ENCODE measurements at places on chromosomes 6 and 20. TPM values are rescaled to one million over a fixed set of nuclear protein-coding genes. Genes with fewer than 3 reads are reported as not detected.
A peak's percentile ranks its signal among the peaks of the same experiment; 100 is the strongest.

DNA sequence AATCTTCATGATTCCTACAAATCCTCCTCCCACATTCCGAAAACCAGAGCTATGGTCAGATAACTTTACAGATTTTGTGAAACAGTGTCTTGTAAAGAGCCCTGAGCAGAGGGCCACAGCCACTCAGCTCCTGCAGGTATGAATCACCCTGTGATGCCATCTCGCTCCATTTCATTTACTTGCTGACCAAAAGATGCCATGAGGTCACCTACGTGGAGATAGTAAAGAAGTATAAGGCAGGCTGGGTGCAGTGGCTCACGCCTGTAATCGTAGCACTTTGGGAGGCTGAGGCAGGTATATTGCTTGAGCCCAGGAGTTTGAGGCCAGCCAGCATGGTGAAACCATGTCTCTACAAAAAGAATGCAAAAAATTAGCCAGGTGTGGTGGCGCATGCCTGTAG, 30.9 kb downstream of the STK4 start:
- no peak for DNase-seq

DNA sequence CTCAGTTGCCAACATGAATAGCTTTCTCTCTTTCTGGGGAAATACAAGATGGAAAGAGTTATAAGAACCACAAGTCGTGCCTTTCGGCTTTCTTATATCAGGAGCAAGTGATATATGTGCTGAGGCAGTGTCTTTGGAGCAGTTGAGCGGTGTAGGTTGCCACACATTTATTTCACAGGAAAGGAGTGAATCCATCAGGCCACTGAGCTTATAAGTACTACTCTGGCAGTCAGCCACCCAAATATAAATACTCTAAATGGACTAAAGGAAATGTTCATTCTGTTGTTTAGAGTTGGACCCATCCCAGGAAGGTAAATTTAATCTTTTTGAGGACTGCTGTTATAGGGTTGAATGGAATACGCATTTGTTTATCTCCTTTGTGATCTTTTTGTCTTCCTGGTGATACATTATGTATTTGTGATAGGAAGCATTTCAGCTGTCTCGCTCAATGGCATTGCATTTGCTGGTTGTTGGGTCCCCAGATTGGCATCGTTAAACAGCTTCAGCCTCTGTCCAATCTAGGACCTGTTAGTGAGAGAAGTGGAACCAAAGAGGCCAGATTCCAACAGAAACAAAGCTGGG, 139.7 kb downstream of the SOBP start:
- no peak for DNase-seq

DNA sequence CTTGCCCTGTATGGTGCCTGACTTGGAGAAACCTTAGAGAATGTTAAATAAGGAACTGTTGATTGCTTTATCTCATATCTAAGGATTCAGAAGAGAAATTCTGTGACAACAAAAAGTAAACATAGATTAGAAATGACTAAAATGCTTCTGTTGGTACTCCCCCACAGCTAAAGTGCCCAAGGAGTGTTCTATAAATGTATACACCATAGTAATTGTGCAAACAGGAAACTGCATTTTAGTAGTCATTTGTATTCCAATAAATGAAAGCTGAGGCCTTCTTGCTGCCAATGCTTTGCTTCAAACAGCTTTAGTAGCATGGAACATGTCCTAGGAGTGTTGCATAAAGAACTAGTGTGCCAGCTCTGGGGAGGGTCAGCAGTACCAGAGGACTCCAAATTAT, 343.7 kb upstream of the IRAK1BP1 start:
- no peak for DNase-seq

GRCh38 chr6:88725111-88725975, 238.1 kb downstream of the RNGTT start:
- DNase-seq, result no peak

- peak; percentile 99 for DNase-seq
Measured at GRCh38 chr20:34876406-34877282, at the start of gene ACSS2. TSS of gene ACSS2 (plus strand) at chr20:34876612. CDS start at chr20:34876646, 34 bp downstream.

DNA sequence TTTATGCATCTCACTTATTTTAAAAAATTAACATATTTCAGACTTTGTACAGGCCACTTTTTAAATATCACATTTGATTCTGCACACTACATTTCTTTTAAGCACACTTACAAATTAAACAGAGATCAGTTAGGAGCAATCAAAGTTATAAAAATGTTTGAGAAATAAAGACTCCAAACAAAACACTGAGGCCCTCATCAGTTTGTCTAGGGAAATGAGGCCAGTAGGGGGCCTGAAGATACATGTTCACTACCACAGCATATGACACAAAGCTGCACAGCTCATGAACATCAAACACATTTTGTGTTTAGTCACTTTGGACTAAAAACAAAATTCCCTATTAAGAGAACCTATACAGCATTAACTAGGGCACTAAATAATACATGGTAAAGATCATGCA, 180.5 kb downstream of the PDE7B start:
- DNase-seq, result no peak

GRCh38 chr6:166556863-166557322, 29.6 kb downstream of the RAMACL start:
- DNase-seq, result peak; percentile 79

GRCh38 chr6:130138909-130139242, 83.9 kb downstream of the SAMD3 start:
- DNase-seq, result no peak

GRCh38 chr6:103798166-103798565, 1061.6 kb downstream of the HACE1 start:
- no peak for DNase-seq

DNA sequence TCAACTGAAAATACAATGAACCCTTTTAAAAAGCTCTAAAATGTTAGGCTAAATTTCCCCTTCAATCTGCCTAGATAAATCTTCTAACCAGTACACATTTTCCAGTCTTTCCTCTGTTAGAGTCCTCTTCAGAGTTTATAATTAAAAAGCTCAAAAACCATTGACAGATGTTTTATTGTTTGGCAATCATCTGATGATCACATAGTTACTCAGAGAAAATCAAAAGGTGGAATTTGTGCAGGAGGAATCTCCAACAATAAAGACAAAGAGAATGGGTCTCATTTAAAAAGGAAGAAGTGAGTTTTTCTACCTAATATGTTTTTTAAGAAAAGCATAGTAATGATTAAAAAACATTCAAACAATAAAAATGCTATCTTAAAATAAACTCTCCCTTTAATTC, 3.1 kb downstream of the TRAPPC3L start:
- no peak for DNase-seq

DNA sequence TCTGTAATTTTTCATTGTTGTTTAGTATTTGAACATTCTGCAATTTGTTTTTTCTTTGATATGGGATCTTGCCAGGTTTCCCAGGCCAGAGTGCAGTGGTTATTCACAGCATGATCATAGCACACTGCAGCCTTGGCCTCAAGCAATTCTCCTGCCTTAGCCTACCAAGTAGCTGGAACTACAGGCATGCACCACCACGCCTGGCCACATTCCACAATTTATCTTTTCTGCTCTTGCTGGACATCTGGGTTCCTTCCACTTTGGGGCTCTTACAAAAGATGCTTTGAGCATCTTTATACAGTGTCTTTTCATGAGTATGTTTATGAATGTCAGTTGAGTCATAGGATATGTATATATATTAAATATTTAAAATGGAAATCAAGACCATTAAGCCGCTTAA, 42.0 kb downstream of the PGM3 start:
- no peak for DNase-seq

- DNase-seq, result no peak
Measured at GRCh38 chr6:106804346-106805335, 169.9 kb downstream of the CD24 start.

DNA sequence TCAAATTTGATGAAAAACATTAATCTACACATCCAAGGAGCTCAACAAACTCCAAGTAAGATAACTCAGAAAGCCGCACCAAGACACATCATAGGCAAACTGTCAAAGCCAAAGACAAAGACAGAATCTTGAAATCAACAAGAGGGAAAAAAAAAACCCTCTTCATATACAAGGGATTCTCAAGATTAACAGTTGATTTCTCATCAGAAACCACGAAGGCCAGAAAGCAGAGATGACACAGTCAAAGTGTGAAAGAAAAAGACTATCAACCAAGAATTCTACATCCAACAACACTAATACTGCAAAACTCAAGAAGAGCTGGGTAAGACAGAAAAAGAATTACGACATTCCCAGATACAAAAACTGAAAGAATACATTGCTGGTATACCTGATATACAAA, 73.8 kb downstream of the CDK19 start:
- DNase-seq, result no peak

GRCh38 chr20:37299718-37300528, 10.5 kb downstream of the MANBAL start:
- DNase-seq, result no peak

DNA sequence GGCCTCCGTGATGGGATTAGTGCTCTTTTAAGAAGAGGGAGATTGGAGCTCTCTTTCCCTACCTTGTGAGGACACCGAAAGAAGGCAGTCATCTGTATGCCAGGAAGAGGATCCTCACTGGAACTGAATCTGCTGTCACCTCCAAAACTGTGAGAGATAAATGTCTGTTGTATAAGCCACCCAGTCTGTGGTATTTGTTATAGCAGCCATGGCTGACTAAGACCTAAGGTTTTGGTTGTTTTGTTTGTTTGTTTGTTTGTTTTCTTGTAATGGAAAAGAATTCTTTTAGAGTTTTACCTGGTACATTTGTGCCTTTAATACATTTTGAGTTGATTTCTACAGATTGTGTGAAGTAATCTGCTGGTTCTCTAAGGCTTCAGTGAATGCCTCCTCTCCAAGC, 7.6 kb downstream of the RPP21 start:
- DNase-seq, result no peak

GRCh38 chr6:148137652-148138051, 205.0 kb upstream of the SASH1 start:
- no peak for DNase-seq

GRCh38 chr6:41637194-41638001, 870 bp upstream of the MDFI start:
- no peak for DNase-seq

DNA sequence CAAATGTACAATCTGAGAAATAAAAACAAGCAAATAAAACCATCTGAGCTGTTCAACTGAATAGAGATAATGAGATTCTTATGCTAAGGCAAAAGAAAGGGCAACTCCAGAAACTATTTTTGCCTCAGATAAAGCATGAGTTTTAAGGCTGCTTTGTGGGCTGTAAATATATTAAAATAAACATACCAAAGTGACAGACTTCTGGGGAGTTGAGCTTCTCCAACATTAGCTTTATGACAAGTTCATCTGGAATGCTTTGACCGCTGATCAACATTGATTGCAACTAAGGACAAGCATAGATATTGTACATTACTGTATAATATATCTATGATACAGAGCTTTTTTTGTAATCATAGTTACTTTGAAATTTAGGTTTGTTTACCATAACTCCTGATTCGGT, 19.3 kb downstream of the AK9 start:
- DNase-seq, result no peak

DNA sequence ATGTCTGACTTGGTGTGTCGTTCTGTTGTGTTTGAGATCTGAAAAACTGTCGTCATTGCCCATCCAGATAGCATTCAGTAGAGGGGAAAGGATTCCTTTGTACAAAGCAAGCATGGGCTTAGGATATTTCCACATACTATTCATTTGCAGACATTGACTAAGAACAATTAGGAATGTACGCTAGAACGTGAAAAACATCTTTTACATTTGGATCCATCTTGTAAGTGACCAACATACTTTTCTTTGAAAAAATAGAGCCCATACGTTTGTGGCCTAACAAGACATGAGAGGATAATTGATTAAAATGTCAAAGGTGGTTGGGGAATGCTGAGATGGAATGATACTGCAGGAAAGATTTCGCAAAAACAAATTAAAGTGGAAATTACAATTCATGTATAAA, 225.8 kb upstream of the QKI start:
- DNase-seq, result no peak

- no peak for DNase-seq
Measured at GRCh38 chr6:155067956-155068615, 73.0 kb downstream of the TIAM2 start.

Gene GFRA4
- not detected for total RNA-seq

Gene AARS2
- total RNA-seq, result 12.5 TPM

Gene SF3B5
- total RNA-seq, result 104 TPM

Gene ECT2L
- total RNA-seq, result not detected

Gene GNAS-AS1
- total RNA-seq, result 0.54 TPM

Gene BCKDHB
- 45.1 TPM for total RNA-seq

Measured in mucosa of descending colon (tissue), 3 donors.